SK-N-SH (cell line): ENCODE measurements at places on chromosomes 1 and 21. TPM values are rescaled to one million over a fixed set of nuclear protein-coding genes. Genes with fewer than 3 reads are reported as not detected.
A peak's percentile ranks its signal among the peaks of the same experiment; 100 is the strongest.

Gene LCA5L
- polyA plus RNA-seq, result 0.74 and 1.0 TPM in 2 replicates

Gene SYPL2
- 0.03 and 0.05 TPM in 2 replicates for polyA plus RNA-seq

Gene GUCA2B
- not detected in 2 replicates for polyA plus RNA-seq

DNA sequence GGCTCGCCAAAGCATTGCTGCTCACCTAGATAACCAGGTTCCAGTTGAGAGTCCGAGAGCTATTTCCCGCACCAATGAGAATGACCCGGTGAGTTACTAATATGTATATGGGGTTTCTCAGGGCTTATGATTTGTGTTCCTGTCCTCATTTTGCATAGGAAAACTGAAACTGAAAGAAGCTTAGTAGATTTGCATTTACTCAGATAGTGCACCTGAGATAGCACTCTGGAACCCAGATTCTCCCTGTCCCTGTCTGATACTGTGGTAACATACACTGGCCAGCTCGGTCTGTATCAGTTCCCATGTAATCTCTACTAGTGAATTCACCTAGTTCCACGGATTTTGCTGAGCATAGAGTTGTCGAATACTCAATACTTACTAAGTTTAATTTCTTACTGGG is 28.1 kb downstream of the DAP3 start:
- no peak overlapping the region for H3K27ac ChIP-seq
- H3K36me3 ChIP-seq, result peaks cover 25% of the 10 kb centered on the region
- H3K4me3 ChIP-seq, result no peak overlapping the region
- no peak for DNase-seq

Gene ITPKB
- 1.8 and 2.4 TPM in 2 replicates for polyA plus RNA-seq

Gene KCNJ10
- 0.03 TPM in 1 of 2 replicates, not detected in the other for polyA plus RNA-seq

DNA sequence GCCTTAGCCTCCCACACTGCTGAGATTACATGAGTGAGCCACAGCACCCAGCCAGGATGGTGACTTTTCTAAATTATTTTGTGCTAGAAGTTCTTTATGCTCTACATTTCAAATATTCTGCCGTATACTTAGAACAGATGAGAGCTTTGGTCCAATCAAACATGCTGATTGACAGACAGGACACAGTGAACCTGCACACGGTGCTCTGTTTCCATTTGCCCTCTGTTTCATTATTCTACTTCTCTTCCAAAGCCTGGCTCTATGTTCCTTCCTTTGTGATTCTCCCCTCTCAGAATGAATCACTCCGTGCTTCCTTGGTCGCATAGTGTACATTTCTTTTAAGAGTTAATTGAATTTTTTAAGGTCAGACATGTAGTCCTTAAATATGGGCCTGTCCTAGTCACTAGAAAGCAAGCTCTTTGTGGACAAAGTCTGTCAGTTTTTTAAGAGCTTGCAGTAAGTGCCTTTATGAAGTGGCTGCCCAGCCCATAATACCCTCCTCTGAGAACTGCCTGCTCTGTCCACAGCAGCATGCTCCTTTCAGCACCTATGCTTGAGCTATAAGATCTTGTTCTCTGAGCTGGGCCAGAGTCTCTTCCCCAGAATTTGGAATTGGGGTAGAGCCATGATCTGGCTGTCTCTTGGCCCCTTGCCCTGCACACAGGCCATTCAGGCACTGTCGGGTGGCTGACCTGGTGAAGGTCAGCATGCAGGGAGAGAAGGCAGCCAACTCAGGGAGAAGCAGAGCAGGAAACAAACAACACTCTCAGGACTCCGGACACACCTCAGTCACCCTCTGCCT is 66.8 kb upstream of the SLC44A3 start:
- H3K27me3 ChIP-seq, result no peaks in the 10 kb centered on the region
- peak overlapping the region; percentile 89 for H3K27ac ChIP-seq
- H3K36me3 ChIP-seq, result no peaks in the 10 kb centered on the region
- no peak for DNase-seq

DNA sequence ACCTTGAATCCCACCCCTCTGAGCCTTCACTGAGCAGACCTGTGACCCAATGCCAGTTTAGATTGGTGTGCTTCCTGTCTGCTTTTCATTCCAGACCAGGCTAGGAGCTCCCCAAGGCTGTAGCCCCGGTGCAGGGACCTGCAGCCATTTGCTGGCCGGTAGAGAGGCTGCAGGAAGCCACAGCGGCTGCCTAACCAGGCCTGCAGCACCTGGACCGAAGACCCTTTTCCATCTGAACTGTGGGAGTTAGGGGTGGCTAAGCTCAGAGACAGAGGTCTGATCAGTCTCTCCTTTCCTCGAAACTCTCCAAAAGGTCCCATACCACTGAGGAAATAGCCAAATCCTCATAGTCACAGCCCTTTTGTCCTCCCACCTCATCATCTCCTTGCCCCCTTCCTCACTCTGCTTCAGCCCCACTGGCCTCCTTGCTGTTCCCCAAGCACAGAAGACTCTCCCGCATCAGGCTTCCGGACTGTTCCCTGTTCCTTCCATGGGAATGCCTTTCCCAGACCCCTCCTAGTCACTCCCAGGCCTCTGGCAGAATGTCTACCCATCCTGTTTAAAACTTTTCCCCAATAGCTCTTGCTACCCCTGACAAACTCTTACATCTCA is 674 bp upstream of the TTC4 start:
- peaks cover 16% of the 10 kb centered on the region for H3K36me3 ChIP-seq
- H3K27ac ChIP-seq, result peak overlapping the region; percentile 79; the same call in 1 of the 2 replicates
- DNase-seq, result no peak
- H3K4me1 ChIP-seq, result peaks cover 8% of the 10 kb centered on the region
- H3K4me3 ChIP-seq, result peak overlapping the region; percentile 71; the same call in 1 of the 2 replicates

DNA sequence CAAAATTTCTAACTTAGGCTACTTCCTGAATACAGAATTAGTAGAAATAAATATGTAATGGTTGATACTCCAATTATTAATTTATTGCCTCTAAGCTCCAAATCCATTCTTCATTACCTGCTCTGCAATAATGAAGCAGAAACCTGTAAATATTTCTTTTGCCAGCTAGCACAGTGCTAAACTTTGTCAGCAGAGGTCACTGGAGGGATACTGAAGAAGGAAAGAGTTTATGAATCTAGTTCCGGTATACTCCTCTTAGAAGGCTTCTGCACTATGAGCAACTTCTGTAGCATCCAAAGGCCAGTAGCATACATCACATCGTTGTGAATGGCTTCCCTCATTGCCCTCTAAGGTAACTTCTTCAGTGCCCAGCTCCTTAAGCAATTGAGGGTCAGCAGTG is 81.0 kb upstream of the LHX8 start:
- DNase-seq, result no peak
- no peak overlapping the region for H3K27ac ChIP-seq

- no peak overlapping the region for H3K27ac ChIP-seq
- H3K27me3 ChIP-seq, result no peaks in the 10 kb centered on the region
- H3K4me3 ChIP-seq, result no peak overlapping the region
- DNase-seq, result no peak
- H3K36me3 ChIP-seq, result no peaks in the 10 kb centered on the region
- H3K4me1 ChIP-seq, result no peaks in the 10 kb centered on the region; the same call in 1 of the 2 replicates
These were observed 238.6 kb downstream of the TRABD2B start for GRCh38 chr1:47758341-47759250.

GRCh38 chr1:163168053-163168452 is 34.7 kb downstream of the RGS5 start:
- no peaks in the 10 kb centered on the region for H3K27me3 ChIP-seq
- peaks cover 17% of the 10 kb centered on the region for H3K36me3 ChIP-seq
- no peak overlapping the region for H3K4me3 ChIP-seq
- peak overlapping the region; percentile 99 for H3K27ac ChIP-seq
- no peak for DNase-seq
- H3K4me1 ChIP-seq, result peaks cover 75% of the 10 kb centered on the region

GRCh38 chr1:44464361-44464760 is 59.3 kb downstream of the RNF220 start:
- H3K27ac ChIP-seq, result no peak overlapping the region
- H3K36me3 ChIP-seq, result no peaks in the 10 kb centered on the region
- H3K4me1 ChIP-seq, result no peaks in the 10 kb centered on the region
- peaks cover 20% of the 10 kb centered on the region; the same call in 1 of the 2 replicates for H3K27me3 ChIP-seq

Gene AUNIP
- 1.9 TPM in 2 replicates for polyA plus RNA-seq

GRCh38 chr21:42071146-42071737 is at the start of gene UMODL1:
Gene UMODL1, plus strand, starts transcription at chr21:42071317. Its CDS starts 0 bp downstream, at chr21:42071317.
- no peaks in the 10 kb centered on the region; the same call in 1 of the 2 replicates for H3K27me3 ChIP-seq
- no peak within 1 kb of the TSS for H3K4me3 ChIP-seq
- no peak for DNase-seq
- H3K36me3 ChIP-seq, result no peaks in the 10 kb centered on the region

Gene ARHGAP30
- 0.05 TPM in 1 of 2 replicates, not detected in the other for polyA plus RNA-seq

Gene EDARADD
- not detected in 2 replicates for polyA plus RNA-seq

Gene OR6N1
- polyA plus RNA-seq, result not detected in 2 replicates

Gene IFNAR1
- 7.9 and 12.2 TPM in 2 replicates for polyA plus RNA-seq

- H3K36me3 ChIP-seq, result no peaks in the 10 kb centered on the region
- H3K27ac ChIP-seq, result no peak overlapping the region
- no peak for DNase-seq
- H3K4me1 ChIP-seq, result peaks cover 19% of the 10 kb centered on the region
- no peak overlapping the region for H3K4me3 ChIP-seq
These were observed 7.4 kb upstream of the RGS13 start for GRCh38 chr1:192628396-192629057.

Gene UROD
- polyA plus RNA-seq, result 230 and 247 TPM in 2 replicates

DNA sequence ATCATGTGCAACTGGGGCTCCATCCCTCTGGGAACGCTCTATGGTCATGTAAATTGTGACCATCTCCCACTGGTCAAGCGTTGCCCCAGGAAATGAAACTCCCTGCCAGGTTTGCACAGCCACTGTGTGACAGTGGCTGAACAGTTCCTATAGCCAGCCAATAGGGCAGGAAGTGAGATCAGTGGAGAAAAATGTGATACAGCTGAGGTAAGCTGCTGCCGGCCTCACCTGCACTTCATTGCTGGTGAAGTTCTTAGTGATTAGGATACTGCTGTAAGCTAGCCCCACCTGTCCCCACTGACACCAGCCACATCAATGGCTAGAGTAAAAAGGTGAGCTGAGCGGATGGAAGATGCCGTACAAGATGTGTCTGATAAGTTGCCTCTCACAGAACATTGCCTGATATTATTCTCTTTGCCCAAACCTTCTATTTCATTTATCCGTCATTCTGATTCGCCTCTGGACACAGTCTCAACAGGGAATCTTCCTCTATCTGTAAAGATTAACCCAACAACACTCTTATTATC is 38.4 kb upstream of the CDC42BPA start:
- no peaks in the 10 kb centered on the region for H3K36me3 ChIP-seq
- H3K27ac ChIP-seq, result peak overlapping the region; percentile 81
- H3K4me1 ChIP-seq, result peaks cover 14% of the 10 kb centered on the region
- no peak for DNase-seq
- H3K4me3 ChIP-seq, result no peak overlapping the region

GRCh38 chr1:21050031-21050430 is 126.7 kb downstream of the EIF4G3 start:
- peaks cover 18% of the 10 kb centered on the region for H3K36me3 ChIP-seq
- DNase-seq, result no peak
- no peak overlapping the region for H3K4me3 ChIP-seq
- H3K4me1 ChIP-seq, result peaks cover 7% of the 10 kb centered on the region; the same call in 1 of the 2 replicates
- H3K27ac ChIP-seq, result no peak overlapping the region

Gene SPOCD1
- 10.7 and 12.5 TPM in 2 replicates for polyA plus RNA-seq

DNA sequence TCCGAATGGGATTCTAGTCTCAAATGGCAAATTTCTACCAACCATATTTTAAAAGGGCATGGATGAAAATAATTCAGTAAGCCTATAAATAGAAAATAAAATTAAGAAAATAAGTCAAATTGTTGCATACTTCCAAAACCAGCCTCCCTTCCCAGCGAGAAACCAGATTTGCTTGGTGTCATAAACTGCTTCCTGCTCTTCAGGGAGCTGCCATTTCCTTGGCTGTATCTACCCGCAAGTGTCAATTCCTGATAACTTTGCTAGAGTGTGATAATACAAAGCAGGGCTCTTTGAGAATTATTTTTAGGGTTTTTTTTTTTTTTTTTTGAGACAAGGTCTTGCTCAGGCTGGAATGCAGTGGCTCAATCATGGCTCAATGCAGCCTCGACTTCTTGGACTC is 62.3 kb downstream of the S1PR1 start:
- H3K4me1 ChIP-seq, result peaks cover 10% of the 10 kb centered on the region
- no peak for DNase-seq
- H3K27me3 ChIP-seq, result no peaks in the 10 kb centered on the region
- no peak overlapping the region for H3K27ac ChIP-seq

DNA sequence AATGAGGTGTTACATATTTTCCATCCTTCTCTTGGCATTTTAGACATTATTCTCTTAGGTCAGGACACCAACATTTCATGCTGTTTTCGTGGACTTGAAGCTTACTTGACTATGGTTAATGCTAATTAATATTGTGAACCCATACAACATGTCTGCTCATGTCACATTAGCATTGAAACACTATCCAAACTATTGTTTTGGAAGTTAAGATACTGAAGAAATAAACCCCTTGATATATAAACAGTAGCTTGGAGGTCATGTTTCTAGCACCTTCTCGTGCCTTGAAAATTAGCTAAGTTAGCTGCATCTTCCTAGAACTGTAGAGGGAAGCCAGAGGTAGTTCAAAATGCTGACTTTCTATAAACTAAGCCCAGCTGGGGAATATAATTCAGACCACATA is 288.8 kb downstream of the LTN1 start:
- H3K27ac ChIP-seq, result no peak overlapping the region
- no peak for DNase-seq
- H3K36me3 ChIP-seq, result no peaks in the 10 kb centered on the region
- H3K4me3 ChIP-seq, result no peak overlapping the region

DNA sequence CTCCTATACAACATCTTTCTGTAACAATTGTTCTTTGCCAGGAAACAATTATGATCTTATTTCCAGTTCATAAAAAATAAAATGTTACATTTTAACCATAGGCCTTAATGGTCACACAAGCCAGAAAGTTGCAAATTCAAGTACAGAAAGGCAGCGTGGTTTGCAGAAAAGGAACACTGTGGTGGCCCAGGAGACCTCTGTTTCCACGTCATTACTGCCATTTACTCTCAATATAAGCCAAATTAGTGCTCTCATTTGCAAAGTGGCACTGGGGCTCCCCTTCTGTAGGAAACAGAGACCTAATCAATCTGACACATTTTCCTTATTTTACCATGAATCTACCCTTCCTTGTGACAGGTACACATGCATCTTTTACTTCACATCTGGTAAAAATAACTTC is 79.3 kb upstream of the TLR5 start:
- no peak overlapping the region for H3K4me3 ChIP-seq
- no peak for DNase-seq
- H3K27me3 ChIP-seq, result peaks cover 5% of the 10 kb centered on the region; the same call in 1 of the 2 replicates
- H3K27ac ChIP-seq, result no peak overlapping the region

Gene PER3
- 6.0 and 7.3 TPM in 2 replicates for polyA plus RNA-seq

DNA sequence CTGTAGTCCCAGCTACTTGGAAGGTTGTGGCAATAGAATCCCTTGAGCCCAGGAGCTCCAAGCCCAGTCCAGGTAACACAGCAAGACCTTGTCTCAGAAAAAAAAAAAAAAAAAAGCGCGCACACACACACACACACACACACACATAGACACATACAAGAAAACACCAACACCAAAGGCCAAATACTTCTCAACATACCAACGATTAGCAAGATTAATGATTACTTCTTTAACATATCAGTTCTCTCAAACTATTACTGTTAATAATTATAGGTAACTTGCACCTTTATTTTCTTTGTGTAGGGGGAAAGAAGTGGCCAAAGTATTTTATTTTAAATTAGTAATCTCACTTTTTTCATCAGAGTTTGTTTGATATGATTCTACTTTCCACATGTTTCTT is 289.5 kb upstream of the ADGRL2 start:
- H3K4me1 ChIP-seq, result peaks cover 7% of the 10 kb centered on the region
- DNase-seq, result no peak
- no peak overlapping the region for H3K27ac ChIP-seq
- H3K27me3 ChIP-seq, result no peaks in the 10 kb centered on the region
- H3K36me3 ChIP-seq, result no peaks in the 10 kb centered on the region
- no peak overlapping the region for H3K4me3 ChIP-seq
